ENCODE measurements at places on chromosomes 6 and 20. TPM values are rescaled to one million over a fixed set of nuclear protein-coding genes. Genes with fewer than 3 reads are reported as not detected.

GRCh38 chr20:63900413-63900812 lies 5.5 kb downstream of the DNAJC5 start:
- H3K4me1 ChIP-seq: peaks cover 81% of the 10 kb centered on the region
- no peak overlapping the region for H3K4me3 ChIP-seq
- no peaks in the 10 kb centered on the region for H3K36me3 ChIP-seq

SLC22A16 gene
- 0.31 TPM for polyA plus RNA-seq

SLC2A4RG gene
- 40.1 TPM for polyA plus RNA-seq

DNA sequence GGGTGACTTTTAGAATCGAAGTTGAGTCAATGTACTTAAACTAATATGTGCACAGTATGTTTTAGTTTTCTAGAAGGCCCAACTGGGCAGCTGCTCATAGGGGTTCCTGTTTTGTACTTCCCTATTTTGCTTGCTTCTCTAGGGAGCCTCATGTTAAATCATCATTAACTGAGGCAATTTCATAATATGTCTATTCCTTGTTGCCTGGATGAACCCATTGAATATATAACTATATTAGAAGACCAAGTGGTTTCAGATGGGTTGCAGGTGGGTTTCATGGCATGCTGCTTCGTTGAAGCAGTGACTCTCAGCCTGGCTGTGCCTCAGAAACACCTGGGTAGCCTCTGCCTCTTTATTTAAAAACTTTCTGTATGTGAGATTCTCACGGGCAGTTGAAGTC lies 22.2 kb downstream of the CARMIL1 start:
- no peak overlapping the region for H3K27ac ChIP-seq
- no peak overlapping the region for H3K4me3 ChIP-seq
- no peaks in the 10 kb centered on the region for H3K27me3 ChIP-seq
- H3K36me3 ChIP-seq: no peaks in the 10 kb centered on the region
- peaks cover 42% of the 10 kb centered on the region for H3K4me1 ChIP-seq

DNA sequence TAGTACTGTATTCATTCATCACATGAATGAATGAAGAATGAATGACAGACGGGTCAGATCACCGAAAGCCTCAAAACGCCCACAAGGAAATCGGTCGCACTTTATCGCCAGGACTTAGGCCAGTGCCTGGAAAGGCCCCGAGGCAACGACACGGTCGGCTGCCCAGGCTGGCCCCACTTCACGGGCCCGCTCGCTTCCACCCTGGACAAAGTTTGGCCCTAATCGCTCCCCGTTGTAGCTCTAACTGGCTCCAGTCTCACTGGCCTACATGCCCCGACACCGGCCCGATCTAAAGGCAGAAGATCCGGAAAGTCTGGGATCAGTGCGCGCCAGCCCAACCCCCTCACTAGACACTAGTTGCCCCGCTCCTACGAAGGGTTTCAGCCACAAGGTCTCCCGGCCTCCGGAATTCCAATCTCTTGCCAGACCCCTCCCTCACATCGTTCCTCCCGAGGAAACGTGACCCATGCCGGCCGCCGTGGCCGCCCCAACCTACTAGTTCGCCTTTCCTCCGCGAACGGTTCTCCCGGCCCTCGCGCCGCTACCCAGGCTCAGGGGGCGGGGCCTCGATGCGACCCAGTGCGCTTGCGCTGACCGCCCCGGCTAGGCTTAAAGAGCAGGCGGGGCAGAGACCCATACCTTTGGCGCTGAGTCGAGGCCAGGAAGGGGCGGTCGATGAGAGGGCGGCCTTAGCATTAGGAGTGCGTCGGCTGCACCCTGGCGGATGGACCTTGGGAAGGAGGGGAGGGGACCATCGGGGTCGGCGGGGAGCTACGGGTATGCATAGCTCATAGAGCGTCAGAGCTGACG lies at the start of the genes GSS and MYH7B:
Gene GSS (minus strand): TSS at position 576 of the 810 bp plus-strand sequence. CDS start 3,954 bp downstream, outside the sequence.
Gene MYH7B (plus strand): TSS at position 638 of the 810 bp plus-strand sequence. CDS start 22,138 bp downstream, outside the sequence.
- H3K4me1 ChIP-seq: peaks cover 23% of the 10 kb centered on the region
- peaks cover 13% of the 10 kb centered on the region for H3K36me3 ChIP-seq
- peak within 1 kb of the TSS; percentile 92 for H3K27ac ChIP-seq
- no peaks in the 10 kb centered on the region for H3K27me3 ChIP-seq
- H3K4me3 ChIP-seq: peak within 1 kb of the TSS; percentile 65

- H3K36me3 ChIP-seq: no peaks in the 10 kb centered on the region
- H3K4me1 ChIP-seq: peaks cover 6% of the 10 kb centered on the region
- no peak overlapping the region for H3K27ac ChIP-seq
- no peaks in the 10 kb centered on the region for H3K27me3 ChIP-seq
- H3K4me3 ChIP-seq: no peak overlapping the region
- no peak for DNase-seq
Observed at GRCh38 chr20:17833036-17833674, 133.4 kb downstream of the BANF2 start.

ADGRB3 gene
- 0.63 TPM for polyA plus RNA-seq

DNA sequence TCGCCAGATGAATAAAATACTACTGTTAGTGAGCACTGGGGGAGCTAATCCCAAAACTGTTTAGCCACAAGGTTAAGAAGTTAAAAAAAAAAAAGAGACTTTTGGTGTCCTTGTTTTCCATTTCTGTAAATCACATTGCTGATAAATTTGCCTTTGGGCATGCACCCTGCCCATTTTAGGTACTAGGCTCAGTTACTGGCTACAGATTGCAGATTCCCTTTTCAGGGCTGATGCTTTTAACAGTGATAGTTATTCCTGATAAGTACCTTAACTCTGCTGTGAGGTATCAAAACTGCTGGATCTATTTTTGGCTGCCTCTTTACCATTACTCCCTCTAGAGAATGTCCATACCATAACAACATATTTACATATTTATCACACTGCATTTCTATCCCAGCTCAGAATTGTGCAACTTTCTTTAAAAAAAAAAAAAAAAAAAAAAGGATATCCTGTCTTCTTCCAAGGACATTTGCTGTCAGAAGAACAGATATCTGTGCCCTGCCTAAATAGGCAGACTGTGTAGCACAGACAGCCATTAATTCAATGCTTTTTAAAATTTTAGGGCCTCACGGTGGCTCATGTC lies 94.5 kb downstream of the SSR1 start:
- H3K36me3 ChIP-seq: peaks cover 64% of the 10 kb centered on the region
- no peak overlapping the region for H3K27ac ChIP-seq
- H3K4me1 ChIP-seq: peaks cover 18% of the 10 kb centered on the region
- no peak overlapping the region for H3K4me3 ChIP-seq
- DNase-seq: no peak
